ENCODE measurements at places on chromosomes 1 and 21.

DNA sequence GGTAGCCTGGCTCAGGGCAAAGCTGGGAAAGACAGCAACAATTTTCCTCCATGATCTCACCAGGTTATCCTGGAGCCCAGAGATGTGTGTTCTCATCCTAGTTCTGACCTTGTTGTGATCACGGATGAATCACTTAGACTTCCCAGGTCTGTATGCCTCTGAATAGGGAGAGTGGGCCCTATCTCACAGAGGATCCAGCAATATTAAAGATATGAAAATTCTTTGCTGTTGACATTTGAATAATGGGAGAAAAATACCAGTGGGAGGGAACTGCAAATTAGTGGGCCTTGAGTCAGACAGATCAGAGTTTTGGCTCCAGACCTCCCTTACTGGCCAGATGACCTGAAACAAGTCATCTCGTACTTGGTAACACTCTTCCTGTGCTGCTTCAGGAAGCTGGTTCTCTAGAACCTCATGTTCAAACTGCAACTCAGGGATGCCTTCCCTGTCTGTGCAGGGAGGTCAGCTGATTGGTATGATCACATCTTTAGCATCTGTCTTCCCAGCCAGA is 32.8 kb upstream of the RNF19B start:
- DNase-seq: no peak

GRCh38 chr1:43946236-43947060 is at the start of gene IPO13:
TSS of gene IPO13 (plus strand) at chr1:43946950. CDS start at chr1:43947601, 651 bp downstream.
- peak; percentile 98 for DNase-seq

- no peak for DNase-seq
Observed at GRCh38 chr1:99659755-99660210, 13.9 kb downstream of the PALMD start.

GRCh38 chr1:162541619-162542141 is 19.8 kb upstream of the UAP1 start:
- no peak for DNase-seq

DNA sequence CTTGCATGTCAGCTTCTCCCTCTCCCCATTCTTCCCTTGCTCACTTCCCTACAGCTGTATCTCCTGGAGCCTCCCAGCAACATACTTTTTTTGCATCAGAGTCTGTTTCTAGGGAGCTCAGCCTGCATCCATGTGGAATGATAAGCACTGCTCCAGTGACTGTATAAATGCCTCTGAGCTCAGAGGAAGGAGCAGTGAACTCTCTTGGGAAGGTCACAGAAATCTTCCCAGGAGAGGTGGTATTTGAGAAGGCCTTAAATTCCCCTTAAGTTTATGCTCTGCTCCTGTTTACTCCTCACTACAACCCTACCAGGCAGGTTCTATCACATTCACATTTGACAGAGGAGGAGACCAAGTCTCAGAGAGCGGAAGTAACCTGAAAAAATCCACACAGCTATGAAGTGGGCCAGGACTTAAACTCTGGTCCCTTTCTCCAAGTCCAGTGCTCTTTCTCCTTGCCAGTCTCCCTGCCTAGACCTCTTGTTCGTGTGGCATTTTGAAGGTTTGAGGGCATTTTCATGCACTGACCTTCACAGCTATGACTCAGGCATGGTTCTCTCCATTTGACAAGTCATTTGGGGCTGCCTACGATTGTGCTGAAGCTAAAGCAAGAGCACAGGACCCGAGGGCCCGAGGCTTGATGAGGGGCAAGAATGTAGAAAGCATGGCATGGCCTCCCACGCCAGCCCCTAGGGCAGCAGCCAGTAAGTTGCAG is 5.6 kb upstream of the UBXN10 start:
- DNase-seq: no peak

- DNase-seq: no peak
Observed at GRCh38 chr1:174963529-174964125, 36.1 kb upstream of the CACYBP start.

GRCh38 chr1:10494754-10495474 is 20.2 kb downstream of the PEX14 start:
- DNase-seq: peak; percentile 84

DNA sequence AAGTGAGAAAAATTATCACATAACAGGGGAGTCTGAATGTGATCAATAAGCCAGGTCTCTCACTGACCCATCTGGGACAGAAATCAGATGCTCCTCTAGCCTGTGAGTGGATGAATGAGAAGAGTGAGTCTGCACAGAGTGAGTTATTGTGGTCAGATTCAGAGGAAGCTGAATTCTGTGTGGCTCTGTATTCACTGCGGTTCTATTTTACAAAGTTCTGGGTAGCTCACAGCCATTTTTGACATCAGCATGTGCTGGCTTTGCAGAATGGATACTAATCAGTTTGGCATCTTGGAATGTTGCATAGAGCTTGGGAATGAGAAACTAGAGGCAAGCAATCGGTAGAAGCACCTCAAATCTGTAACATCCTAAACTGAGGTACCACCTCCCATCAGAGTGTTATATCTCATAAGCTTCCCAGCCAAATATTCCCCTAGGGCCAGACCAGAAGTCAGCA is 3.8 kb downstream of the COLGALT2 start:
- no peak for DNase-seq

- no peak for DNase-seq
Observed at GRCh38 chr1:174913225-174913903, 86.4 kb upstream of the CACYBP start.

- DNase-seq: no peak
Observed at GRCh38 chr1:87190402-87190801, 138.3 kb upstream of the LMO4 start.

DNA sequence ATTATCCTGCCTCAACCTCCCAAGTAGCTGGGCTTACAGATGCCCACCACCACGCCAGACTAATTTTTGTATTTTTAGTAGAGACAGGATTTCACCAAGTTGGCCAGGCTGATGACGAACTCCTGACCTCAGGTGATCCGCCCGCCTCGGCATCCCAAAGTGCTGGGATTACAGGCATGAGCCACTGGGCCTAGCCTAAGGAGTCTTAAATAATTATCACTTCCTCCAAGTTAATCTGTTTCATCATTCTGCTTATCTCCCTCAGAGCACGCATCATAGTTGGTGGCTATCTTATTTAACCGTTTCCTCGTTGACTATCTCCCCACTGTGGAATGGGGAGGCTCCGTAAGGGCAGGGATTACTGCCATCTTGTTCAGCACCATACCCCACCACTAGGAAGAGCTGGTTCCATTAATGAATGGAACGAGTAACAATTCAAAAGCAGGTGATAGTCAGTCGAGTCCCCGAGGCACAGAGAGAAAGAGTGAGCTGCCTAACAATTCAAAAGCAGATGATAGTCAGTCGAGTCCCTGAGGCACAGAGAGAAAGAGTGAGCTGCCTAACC is 52.7 kb downstream of the GLUL start:
- peak; percentile 81 for DNase-seq

GRCh38 chr21:39480271-39480670 is 28.5 kb downstream of the SH3BGR start:
- no peak for DNase-seq

- DNase-seq: peak; percentile 55
Observed at GRCh38 chr1:226034482-226034881, 28.0 kb upstream of the H3-3A start.

DNA sequence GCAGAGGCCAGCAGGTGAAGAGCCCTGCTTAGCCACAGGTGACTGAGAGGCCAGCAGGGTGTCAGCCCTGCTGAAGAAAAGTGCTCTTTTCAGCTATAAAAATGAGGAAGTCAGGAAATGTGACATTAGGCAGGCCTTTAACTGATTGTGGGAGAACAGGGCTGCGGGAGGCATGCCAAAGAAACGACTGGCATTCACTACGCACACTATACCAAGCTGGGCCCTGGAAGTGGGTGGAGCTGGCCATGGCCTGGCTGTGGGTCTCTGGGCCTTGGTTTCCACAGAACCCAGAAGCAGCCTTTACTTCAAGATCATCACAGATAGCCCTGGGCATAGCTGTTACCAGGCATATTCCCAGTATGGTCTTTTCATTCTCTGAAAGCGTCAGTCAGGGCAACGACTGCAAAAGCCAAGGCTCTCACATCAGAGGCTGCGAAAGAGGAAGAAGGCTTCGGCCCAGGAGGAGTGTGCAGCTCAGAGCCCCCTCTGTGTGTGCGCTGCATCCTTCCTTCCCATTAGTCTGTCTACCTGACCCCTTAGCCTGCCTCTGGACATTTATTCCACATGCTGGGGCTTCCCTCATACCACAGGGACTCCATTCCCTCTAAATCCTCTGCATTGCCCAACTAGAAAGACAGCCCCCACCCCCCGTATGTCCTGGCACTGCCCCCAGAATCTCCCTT is 14.3 kb downstream of the SLC2A1 start:
- DNase-seq: no peak

- no peak for DNase-seq
Observed at GRCh38 chr21:15549671-15550070, 180.1 kb upstream of the USP25 start.

- DNase-seq: no peak
Observed at GRCh38 chr1:66931590-66931989, 6.8 kb downstream of the MIER1 start.

GRCh38 chr1:177274687-177275211 is 104.0 kb downstream of the BRINP2 start:
- DNase-seq: no peak

- DNase-seq: no peak
Observed at GRCh38 chr1:67300561-67300960, 7.1 kb upstream of the IL12RB2 start.

DNA sequence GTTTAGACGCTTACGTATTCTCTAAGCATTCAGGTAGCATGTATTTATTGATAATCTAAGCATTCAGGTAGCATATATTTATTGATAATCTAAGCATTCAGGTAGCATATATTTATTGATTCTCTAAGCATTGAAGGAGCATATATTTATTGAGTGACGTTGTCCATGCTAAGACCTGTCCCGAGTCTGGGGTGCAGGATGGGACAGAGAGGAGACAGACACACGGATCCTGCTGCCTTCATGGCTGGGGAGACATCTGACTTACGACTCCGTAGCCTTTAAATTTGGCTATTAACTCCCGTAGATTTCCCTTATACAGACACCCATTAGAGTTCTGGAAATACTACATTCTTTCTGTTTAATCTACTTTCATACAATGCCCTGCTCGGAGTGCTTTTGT is 982 bp downstream of the SCCPDH start:
- DNase-seq: no peak

DNA sequence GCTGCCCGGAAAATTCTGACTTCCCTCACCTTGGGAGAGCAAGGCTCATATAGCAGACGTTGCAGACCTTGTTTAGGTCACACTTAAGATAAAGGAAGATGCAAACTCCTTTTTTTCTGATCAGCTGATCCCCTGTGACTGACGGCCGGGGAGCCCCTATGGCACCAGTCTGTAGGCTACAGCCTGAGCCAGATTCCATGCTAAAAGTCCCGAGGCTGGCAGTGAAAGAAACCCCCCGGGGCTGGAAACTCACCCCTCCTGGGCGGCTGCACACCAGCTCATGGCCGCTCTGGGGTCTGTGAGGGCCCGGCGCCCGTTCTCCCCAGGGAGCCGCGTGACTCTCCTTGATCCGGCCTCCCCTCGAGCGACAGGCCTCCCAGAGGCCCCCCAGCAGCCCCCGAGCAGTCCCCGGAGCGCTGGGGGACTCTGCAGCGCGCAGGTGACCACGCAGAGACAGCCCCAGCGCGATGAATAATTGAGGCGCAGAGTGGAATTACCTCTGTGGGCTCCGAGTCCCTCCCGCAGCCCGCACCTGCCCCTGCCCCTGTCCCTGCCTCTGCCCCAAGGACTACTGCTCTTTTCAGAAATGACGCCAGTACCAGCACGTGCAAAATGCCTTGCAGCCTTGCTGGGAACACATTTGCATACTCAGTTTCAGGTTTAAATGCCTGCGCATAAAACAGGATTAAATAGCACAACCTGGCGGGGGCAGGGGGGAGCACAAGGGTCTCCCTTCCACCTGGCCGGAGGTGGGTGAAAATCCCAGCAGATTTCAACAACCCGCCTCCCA is 62.6 kb upstream of the CLDN14 start:
- DNase-seq: no peak

DNA sequence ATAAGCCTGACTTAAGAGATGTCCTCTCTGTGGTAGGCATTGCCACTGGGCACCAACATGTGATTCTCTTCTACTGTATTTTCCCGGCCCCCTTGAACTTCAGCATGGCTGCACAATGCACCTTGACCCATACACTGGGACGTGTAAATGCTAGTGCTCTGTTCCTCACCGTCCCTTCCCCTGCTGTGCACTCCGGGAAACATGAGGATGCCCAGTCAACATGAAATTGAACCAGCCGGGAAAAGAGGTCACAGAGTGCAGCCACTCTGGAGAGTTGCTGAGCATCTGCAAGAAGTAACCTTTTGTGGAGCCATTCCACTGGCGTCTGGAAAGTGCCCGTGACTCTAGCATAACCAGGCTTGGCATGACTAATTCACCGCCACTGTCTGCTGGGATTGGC is 646.7 kb downstream of the NPHP4 start:
- no peak for DNase-seq

GRCh38 chr21:41124641-41125201 is 43.2 kb upstream of the BACE2 start:
- DNase-seq: no peak

- no peak for DNase-seq
Observed at GRCh38 chr1:238777551-238777950, 608.8 kb upstream of the CHRM3 start.

- no peak for DNase-seq
Observed at GRCh38 chr1:155898888-155899287, 12.3 kb downstream of the RIT1 start.

DNA sequence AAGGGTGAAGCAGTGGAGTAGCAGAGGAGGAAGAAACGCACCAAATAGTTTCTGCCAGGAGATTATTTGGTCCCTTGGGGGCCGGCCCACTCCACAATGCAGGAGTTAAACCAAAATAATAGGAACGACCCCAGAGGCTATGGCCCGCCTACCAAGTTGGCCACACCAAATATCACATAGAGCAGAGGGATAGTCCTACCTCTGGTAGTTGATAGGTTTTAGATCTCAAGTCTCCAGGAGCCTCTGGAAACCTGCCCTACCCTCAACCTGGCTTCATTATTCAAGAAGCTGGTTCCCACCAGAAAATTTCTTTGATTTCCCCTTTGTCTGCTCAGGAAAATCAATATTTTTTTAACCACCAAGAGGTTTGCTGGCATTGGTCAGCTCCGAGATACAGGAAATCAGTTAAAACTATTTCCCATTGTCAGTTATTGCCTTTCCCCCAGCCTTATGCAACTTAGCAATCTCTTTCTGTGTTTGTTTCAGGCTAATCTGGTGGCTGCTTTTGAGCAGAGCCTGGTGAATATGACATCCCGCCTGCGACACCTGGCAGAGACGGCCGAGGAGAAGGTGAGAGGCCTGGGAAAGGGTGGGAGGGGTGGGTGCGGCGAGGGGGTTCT is 35.5 kb upstream of the IPO9 start:
- no peak for DNase-seq

GRCh38 chr1:241834733-241835377 is 13.1 kb upstream of the EXO1 start:
- DNase-seq: peak; percentile 77

GRCh38 chr1:53544728-53545515 is 85.7 kb downstream of the DMRTB1 start:
- no peak for DNase-seq

All from K562 (cell line).